LoVo (cell line): ENCODE measurements at places on chromosomes 2 and 18.
A peak's percentile ranks its signal among the peaks of the same experiment; 100 is the strongest.

DNA sequence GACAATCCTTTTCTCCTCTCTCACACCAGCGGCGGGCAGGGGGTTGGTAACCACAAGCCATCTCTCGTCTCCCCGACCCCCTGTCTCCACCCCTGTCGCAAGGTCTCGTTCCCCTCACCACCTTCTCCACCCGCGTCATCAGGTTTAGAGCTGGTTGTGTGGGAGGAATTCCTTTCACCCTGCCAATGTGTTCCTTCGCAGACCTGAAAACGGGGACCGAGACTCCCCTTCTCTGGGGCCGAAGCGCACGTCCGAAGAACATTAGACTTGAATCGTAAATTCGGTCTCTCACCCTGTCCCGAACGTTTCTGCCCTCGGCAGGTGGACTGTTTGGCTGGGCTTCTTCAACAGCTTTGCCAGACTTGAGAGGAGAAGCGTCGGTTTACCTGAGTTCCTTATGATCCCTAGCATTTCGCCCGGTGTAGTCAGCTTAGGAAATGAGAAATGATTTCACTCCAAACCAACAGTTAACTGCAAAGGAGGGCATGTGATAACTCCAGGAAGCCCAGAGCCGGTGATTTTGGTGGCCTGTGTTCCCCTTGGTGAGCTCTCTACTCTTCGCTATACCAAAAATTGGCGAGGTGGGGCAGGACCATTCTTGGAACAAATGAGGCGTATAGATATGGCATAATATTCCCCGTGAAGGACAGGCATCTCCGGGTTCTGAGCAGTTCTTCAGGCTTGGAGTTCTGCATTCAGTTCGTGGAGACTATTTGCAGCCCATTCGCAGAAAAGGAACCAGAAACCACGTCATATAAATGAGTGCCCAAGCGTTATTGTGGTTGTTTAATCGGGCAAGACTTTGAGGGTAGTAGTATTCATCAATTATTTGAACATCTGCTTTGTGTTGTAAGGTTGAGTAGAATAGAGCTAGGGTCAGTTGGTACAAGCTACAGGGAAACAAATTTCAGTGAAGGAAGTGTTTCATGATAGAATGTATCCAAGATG is 694 bp downstream of the CFAP36 start:
- DNase-seq = peak; percentile 7

GRCh38 chr2:192123847-192124246 is 70.9 kb downstream of the TMEFF2 start:
- no peak for DNase-seq

GRCh38 chr2:236682651-236683422 is 113.2 kb downstream of the ACKR3 start:
- DNase-seq = no peak

DNA sequence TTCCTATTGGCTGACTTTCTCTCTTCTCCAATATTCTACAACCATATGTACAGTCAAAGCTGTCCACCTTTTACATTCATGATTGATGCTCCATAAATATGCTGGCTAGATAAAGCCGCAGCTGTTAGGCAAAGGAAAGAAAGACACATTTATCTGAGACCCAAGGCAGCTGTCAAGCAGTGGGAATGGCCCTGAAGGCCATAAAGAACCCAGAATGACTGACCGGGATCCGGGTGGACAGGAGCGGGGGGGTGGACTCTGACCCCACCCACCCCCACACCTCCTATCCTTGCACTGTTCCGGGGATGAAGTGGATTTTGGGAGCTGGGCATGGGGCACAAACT is 116.4 kb downstream of the RTP5 start:
- DNase-seq = no peak

DNA sequence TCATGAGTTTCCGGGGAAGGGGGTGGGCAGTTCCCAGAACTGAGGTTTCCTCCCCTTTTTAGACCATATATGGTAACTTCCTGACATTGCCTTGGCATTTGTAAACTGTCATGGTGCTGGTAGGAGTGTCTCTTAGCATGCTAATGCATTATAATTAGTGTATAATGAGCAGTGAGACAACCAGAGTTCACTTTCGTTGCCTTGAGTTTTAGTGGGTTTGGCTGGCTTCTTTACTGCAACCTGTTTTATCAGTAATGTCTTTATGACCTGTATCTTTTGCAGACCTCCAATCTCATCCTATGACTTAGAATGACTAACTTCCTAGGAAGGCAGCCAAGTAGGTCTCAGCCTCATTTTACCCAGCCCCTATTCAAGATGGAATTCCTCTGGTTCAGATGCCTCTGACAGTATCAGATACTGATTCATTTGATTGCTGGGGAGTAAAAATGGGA is 447.3 kb downstream of the XIRP2 start:
- DNase-seq = peak; percentile 43

GRCh38 chr18:6785411-6785810 is 55.9 kb downstream of the ARHGAP28 start:
- DNase-seq = no peak

DNA sequence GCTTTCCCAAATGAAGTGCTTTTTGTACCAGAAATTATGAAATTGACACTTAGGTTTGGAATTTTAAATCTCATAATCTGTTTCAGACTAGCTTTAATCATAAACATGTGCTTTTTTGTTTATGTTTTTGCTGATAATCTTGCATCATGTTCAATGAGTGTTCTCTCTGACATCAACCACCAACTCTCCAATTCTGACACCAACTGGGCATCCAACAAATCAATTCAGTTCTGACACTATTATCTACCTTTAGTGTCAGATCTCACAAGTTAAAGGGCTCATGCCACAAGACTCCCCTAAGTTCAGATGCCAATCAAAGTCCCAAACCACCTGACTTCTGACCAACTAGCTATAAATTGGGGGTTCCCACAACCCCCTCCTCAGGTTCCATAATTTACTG is 19.6 kb downstream of the PELI1 start:
- DNase-seq = no peak

- no peak for DNase-seq
Observed at GRCh38 chr2:25311865-25312575, 29.7 kb downstream of the DNMT3A start.
